Hippocampal formation (tissue), 2 donors: ENCODE measurements at places on chromosomes 6 and 20.
A peak's percentile ranks its signal among the peaks of the same experiment; 100 is the strongest.

GRCh38 chr20:45470262-45470931 lies 844 bp downstream of the WFDC2 start:
- peak; percentile 27 for DNase-seq

DNA sequence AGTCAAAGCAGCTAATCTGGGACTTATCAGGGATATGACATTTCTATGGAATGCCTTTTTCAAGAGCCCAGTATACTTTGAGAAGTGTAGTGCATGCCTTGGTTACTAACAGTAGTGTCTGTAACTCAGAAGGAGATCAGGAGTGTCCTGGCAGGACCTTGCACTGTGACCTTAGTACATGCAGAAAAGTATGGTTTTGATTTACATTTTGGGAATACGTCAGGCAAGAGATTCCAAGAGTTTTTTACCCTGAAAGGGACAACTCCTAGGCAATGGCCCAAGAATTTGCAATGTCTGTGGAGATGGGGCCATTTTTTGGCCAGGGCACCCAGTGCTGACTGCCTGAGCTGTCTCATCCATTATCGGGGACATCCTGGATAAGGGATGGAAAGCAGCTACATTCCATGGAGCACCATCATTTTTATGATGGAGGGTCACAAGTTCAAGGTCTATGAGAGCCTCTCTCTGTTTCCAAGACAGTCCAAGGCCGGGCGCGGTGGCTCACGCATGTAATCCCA lies 80.2 kb downstream of the FAM50B start:
- DNase-seq = no peak

DNA sequence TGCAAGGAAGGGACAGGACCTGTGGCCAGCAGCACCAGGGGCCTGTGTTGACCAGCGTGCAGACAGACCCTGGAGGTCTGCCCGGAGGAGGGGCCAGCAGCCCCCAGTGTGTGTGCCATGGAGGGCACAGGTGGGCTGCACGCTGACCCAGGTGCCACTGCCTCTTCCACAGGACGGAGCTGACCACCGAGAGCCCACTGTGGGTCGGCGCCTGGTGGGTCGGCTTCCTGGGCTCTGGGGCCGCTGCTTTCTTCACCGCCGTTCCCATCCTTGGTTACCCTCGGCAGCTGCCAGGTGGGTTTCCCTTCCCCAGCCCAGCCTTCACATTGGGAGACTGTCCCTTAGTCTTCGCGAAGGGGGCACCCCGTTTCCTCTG lies 17.9 kb downstream of the SLCO4A1 start:
- DNase-seq = no peak

DNA sequence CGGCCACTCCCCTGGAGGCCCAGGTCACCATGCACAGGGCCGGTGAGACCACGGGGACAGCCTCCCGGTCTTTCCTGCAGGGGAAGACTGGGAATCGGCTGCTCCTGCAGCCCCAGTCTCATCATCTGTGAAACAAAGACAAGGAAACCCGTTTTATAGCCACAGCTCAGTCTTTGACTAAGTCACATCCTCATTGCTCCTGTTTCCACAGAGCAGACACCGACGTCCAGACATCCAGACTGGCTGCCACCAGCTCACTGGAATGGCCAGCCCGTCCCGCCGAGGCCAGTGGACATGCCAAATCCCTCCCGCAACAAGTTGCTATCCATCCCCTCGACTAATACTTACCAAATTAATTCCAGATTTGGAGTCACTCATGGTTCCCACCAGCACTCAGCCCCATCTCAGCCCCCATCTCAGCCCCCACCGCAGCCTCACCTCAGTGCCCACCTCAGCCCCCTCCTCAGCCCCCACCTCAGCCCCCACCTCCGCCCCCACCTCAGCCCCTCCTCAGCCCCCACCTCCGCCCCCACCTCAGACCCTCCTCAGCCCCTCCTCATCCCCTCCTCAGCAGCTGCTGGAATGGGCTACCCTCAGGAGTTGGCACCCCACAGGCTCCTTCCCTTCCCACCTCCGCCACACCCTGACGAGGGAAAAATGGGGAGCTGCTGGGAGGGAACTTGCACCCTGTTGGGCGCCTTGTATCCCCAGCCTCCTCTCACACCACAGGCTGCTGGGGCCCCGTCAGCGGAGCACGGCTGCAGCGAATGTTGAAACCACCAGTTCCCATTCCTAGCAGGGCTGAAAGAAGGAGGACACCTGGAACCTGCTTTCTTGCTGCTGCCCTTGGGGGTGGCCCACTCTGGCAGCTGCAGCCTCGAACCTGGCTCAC lies 48.7 kb downstream of the YTHDF1 start:
- no peak for DNase-seq

GRCh38 chr6:7454696-7455358 lies 65.2 kb downstream of the RIOK1 start:
- no peak for DNase-seq

DNA sequence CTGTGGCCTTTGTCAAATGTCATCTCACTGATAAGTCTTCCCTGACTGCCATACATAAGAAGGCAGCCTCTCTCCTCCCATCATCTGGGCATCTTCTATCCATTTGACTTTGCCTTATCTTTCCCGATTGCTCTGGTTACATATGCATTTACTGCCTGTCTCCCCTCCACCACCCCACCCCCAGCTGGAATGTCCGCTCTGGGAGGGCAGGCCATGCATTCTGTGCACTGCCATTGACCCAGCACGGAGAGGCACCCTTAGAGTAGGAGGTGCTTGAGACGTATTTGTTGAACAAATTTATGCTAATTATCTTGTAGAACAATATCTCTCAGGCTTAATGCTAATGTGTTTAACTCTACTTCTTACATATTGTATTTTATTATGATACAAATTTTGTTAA lies 183.9 kb upstream of the HDAC2 start:
- DNase-seq = no peak

DNA sequence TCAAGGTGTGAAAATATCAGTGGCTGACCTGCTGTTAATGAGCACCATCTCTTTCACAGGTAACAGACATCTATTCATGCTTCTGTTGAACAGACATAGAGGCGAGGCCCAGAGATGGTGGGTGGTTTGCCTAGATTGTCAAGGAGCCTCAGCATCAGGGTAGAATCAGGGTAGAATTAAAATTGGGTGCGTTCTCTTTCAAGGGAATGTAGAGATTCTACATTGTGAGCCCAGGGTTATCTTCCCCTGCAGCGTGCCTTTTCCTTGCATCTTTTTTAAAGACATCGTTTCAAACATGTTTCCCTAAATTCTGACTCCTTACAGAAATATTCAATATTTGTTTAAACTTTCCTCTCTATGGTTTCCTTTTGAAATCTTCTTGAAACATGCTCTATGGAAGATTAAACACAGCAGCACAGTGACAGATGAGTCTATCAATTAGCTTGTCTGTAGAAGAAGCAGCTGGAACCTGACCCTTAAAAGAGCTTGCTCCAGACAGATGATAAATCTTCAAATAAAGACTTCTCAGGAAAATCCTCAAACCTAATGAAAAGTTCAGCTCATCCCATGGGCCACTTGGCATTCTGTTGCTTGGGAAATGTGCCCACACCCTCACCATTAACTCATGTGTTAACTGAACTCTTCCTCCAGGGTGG lies 119.8 kb downstream of the IPCEF1 start:
- no peak for DNase-seq

DNA sequence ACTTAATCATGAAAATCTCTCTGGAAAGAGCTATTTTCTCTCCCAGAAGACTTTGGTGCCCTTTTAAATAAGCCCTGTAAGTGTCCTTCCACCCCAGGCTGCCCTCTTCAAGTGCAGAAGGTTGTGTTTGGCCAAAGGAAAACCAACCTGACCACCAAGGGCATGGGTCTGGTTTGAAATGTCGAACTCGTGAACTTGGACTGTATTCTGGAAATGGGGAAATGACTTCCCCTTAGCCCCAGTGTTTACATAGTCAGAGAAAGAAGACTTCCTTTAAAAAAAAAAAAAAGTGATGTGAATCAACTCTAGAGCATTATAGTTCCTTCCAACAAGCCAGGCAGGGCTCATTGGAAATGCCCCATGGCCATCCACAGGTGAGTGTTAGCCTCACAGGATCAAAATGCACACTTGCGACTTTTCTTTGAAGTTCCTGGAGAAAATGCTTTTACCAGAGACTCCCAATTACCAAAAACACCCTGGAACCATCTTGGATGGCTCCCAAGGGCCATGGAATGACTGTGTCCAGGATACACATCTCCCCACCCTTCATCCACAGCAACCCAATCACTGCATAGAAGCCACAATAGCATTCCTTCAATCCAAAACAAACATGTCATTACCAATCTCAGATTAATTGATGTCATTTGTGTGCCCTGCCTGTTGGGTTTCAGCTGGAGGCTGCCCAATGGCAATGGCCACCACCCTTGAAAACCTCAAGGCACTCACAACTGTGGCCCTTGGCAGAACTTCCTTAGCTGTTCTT lies 133.8 kb downstream of the CLIC5 start:
- DNase-seq = no peak

- peak; percentile 36 for DNase-seq
Measured at GRCh38 chr6:148747145-148747470, 278 bp downstream of the UST start.

- no peak for DNase-seq
Measured at GRCh38 chr6:130189531-130190397, 33.0 kb downstream of the SAMD3 start.

DNA sequence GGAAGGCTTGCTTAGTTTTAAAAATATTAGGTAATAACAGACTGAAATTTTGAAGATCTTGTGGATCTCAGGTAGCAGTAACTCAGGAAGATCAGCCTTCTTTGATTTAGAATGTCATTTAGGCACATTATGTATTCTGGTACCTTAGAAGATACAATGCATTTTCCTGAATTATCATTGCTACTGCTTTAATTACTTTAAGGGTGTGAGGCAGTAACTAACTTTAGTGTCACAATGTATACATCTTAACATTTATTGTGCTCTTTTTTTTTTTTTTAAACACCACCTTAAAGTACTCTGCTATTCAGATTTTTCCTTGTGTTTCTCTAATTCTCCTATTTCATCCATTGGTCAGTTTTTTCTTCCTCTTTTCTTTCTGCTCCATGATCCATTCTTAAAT lies 13.3 kb downstream of the MAPK14 start:
- DNase-seq = no peak

- DNase-seq = no peak
Measured at GRCh38 chr6:139369068-139369467, 5.4 kb downstream of the CITED2 start.

GRCh38 chr6:164216368-164216767 lies 801.9 kb downstream of the QKI start:
- no peak for DNase-seq
